ENCODE measurements at places on chromosomes 16 and 17.

DNA sequence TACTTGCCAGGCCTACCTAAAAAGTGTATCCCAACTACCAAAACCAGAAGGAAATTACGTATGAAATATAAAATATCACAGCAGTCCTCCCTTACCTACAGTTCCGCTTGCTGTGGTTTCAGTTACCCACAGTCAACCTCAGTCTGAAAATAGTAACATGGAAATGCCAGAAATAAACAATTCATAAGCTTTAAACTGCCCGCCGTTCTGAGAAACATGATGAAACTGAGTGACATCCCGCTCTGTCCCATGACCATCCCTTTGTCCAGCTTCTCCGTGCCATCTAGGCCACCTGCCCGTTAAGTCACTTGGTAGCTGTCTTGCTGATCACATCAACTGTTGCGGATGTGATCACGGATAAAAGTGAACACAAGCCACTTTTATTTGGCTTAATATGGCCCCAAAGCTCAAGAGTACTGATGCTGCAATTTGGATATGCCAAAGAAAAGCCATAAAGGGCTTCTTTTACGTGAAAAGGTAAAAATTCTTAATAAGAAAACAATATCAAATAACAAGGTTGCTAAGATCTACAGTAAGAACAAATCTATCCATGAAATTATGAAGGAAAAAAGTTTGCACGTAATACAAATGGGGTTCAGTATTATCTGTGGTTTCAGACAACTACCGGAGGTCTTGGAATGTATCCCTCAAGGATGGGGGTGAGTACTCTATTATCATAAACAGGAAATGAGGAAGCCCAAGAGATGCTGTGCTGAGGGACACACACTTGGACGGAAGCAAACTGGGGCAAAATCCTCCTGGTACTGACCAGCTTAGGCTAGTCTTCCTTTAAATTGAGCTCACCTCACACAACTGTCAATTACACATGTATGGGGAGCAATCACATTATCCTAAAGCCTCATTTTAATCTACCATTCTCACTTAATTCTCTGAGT lies 8.2 kb downstream of the USP22 start:
- DNase-seq: peak; percentile 32

GRCh38 chr17:2215616-2216364 lies 87.8 kb downstream of the SMG6 start:
- DNase-seq: peak; percentile 69

GRCh38 chr17:48910370-48910769 lies 2.2 kb downstream of the UBE2Z start:
- DNase-seq: no peak

- DNase-seq: no peak
Measured at GRCh38 chr16:80100186-80100585, 440.6 kb upstream of the DYNLRB2 start.

- DNase-seq: no peak
Measured at GRCh38 chr17:37019117-37019740, 70.5 kb downstream of the AATF start.

- no peak for DNase-seq
Measured at GRCh38 chr16:12976496-12976895, 75.1 kb downstream of the SHISA9 start.

- no peak for DNase-seq
Measured at GRCh38 chr16:75942936-75943335, 216.6 kb upstream of the CPHXL start.

DNA sequence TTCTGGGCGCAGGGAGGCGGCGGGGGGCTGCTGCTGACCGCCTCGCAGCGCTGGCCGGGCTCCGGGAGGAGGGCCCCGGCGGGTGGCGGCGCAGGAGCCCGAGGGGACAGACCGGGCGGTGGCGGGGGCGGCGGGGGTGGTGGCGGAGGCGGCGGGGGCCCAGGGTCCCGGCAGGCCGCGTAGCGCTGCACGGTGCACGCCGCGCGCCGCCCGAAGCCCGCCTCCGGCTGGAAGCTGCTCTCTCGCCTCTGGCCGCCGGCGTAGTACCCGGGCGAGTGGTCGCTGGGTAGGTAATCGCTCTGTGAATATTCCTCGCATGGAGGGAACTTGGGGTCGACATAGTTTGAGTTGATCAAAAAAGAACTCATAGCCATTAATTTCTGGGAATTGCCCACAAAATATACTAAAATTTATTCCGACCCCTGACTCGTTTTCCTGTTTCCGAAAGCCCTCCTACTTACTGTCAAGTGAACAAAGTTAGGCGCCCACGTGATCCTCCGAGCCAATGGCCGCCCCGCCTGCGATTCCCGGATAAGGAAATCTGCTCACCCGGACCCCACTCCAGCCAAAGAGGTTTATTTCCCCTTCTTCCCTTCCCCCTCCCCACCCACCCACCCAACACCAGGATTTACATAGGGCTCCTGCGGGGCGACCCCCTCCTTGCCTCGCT lies at the start of gene HOXB4:
Gene HOXB4, minus strand, starts transcription at position 405 of the 670 bp plus-strand sequence. Its CDS starts 31 bp downstream, at position 374.
- DNase-seq: peak; percentile 78

DNA sequence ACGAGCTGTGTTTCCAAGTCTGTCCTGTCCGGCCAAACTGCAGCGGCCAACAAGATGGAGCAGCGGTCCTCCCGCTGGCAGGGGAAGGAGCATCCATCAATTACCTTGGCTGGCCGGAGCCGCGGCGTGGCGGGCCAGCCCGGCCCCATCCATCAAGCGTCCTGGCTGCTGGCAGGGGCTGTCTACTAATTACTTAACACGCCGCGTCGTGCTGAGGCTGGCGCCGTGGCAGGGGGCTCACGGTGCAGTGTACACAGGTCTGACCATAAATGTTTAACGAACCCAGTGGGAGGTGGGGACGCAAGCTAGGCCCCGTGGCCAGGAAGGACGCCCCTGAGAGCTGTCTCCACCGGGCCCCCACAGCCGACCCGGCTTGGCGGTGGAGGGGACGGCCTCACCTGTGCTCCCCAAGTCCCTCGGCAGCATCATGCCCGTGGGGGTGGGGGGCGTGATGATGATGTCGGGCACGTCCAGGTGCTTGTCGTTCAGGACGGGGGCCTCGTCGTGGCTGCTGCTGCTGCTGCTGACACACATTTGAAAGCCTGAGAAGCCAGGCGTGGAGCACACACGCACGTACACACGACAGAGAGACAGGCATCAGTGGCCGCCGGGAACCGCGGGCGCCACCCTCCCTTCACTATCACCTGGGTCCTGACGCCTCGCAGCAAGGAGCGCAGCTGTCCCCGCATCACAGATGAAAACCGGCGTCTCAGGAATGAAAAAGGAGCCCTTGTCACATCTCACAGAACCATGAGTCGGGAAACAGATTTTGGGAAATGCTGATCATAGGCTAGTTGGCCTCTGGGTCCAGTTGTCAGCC lies 21.2 kb upstream of the GINS2 start:
- no peak for DNase-seq

DNA sequence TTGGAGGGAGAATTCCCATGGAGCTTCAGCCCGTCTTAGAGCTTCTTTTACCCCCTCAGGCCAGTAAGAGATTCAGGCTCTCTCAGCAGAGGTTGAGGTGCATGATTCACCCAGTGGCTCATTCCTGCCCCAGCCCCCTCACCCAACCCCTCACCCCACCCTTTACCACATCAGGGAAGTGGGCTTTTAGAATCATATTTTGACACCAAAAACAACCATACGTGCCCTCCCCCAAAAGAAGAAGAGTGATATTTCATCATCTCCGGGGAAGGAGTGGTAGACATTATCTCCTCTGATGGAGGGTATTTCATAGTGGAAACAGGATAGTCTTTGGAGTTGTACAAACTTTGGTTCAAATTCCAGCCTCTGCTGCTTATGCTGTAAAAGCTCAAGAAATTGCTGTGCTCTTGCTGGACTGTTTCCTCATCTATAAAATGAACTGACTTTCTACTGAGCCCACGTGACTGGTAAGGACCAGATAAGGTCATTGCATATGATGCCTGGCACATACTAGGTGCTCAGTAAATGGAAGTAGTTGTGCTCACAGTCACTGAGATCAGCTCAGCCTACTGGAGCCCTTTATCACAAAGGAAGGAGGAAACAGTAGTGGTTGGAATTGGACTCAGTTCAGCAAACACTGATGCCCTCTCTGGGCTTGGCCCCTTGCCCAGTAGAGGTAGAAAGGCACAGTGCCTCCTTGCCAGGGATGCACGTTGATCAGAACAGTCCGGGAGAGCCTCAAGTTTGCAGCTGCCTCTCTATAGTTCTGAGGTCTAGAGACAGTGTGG lies 18.3 kb upstream of the CCL5 start:
- no peak for DNase-seq
